ENCODE measurements at places on chromosomes 5 and 9.

DNA sequence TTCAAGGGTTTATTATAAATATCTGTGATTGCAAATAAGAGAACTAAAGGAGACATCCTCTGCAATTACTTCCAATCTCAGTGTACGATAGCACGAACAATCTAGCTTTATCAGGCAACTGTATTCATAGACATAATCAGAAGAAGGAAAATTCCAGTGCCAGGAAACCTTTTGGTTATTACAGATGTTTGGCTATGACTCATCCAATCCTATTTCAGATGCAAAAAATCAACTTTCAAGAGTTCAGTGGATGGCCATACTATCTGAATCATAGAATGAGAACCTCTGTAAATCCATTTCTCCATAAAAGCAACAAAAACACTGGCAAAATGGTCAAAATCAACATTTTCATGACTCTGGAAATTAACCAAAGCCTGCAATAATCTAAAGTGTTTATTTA, 37.9 kb downstream of the GAS1 start:
- no peak overlapping the region for H3K4me3 ChIP-seq
- no peak for DNase-seq
- H3K27me3 ChIP-seq: no peaks in the 10 kb centered on the region

GRCh38 chr5:54792611-54793404, 192.6 kb downstream of the ESM1 start:
- no peaks in the 10 kb centered on the region for H3K36me3 ChIP-seq
- no peaks in the 10 kb centered on the region for H3K4me1 ChIP-seq
- no peaks in the 10 kb centered on the region for H3K27me3 ChIP-seq
- no peak overlapping the region for H3K27ac ChIP-seq
- DNase-seq: no peak

DNA sequence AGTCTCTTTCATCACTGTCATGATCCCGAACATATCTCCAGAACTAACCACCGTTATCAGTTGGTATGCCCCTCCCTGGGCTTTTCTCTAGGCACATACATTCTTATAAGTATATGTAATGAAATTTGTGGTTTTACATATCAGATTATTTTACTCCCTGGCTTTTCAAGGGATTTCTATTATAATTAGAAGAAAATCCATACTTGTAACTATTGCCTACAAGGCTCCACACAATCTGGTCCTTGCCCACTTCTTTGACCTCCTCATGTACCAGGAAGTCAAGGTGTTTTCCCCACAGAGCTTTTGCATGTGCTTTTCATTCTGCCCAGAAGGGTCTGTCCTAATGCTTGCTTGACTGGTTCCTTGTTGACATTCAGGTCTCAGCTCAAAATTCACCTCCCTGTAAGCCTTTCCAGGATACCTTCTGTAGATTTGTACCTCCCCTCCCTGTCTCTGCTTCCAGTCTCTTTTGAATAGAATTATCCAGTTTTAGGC, 33.6 kb upstream of the HSD17B4 start:
- no peak overlapping the region for H3K4me3 ChIP-seq
- no peaks in the 10 kb centered on the region for H3K4me1 ChIP-seq
- no peak overlapping the region for H3K27ac ChIP-seq
- H3K36me3 ChIP-seq: no peaks in the 10 kb centered on the region

DNA sequence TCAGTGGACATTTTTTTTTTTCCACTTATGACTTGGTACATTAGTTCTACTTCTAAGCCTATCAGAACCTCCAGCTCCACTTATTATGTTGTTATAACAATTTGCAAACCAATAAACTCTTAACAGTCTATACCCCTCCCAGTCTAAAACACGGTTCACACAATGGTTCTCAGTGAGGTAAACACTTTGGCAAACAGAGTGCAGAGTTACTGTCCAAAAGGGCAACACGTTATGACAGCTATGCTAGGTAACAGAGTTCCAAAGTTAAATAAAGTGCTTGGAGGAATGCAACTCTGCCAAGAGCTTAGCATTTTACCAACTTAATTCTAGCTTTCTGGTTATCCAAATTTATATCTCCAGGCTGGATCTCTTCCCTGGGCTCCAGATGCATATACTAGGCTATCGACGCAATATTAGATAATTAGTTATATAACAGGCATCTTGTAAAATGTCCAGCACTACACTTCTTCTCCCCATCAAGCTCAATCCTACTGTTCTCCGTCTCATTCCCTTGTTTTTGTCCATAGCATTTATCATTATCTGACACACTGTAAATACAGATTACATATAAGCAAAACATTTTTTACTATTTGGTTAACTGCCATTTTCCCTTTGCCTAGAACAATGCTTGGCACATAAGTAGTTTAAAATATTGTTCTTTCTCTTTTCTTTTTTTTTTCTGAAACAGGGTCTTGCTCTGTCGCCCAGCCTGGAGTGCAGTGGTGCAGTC, 14.3 kb downstream of the FNBP1 start:
- H3K4me1 ChIP-seq: peaks cover 20% of the 10 kb centered on the region
- DNase-seq: no peak
- no peaks in the 10 kb centered on the region for H3K27me3 ChIP-seq

- H3K27me3 ChIP-seq: no peaks in the 10 kb centered on the region
- no peak overlapping the region for H3K27ac ChIP-seq
- H3K4me1 ChIP-seq: no peaks in the 10 kb centered on the region
- DNase-seq: no peak
These were observed 47.2 kb downstream of the RFX3 start for GRCh38 chr9:3478549-3478953.
